ENCODE measurements at places on chromosomes 4 and X. TPM values are rescaled to one million over a fixed set of nuclear protein-coding genes. Genes with fewer than 3 reads are reported as not detected.
A peak's percentile ranks its signal among the peaks of the same experiment; 100 is the strongest.

The S100P gene
- total RNA-seq = 0.95 TPM

The MGST2 gene
- 36.0 TPM for total RNA-seq

DNA sequence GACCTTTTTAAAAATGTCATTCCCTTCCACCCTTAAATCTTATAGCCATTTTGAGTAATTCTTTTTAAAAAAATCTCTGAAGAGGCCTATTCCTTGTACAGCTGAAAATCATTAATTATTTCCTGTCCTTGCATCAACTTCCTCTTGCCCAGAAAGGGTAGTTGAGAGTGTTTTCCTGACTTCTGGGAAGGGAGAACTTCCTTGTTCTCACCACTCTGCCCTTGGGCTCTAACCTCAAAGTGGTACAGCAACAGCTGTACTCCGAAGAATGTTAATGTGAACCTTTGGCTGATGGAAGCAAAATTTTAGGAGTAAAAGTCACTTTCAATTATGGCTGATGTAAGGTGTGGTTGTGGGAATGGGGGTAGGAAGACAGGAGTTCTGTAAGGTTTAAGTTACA is 15.1 kb upstream of the FABP2 start:
- peaks cover 1% of the 10 kb centered on the region for H3K36me3 ChIP-seq
- DNase-seq = no peak
- peak overlapping the region; percentile 56 for H3K27ac ChIP-seq

GRCh38 chrX:123348468-123348867 is 164.4 kb downstream of the GRIA3 start:
- H3K27ac ChIP-seq = no peak overlapping the region
- H3K36me3 ChIP-seq = no peaks in the 10 kb centered on the region
- no peak overlapping the region for H3K4me3 ChIP-seq
- H3K27me3 ChIP-seq = no peaks in the 10 kb centered on the region

GRCh38 chr4:71540749-71541269 is 202.0 kb downstream of the SLC4A4 start:
- no peaks in the 10 kb centered on the region for H3K27me3 ChIP-seq
- no peak for DNase-seq
- H3K36me3 ChIP-seq = peaks cover 2% of the 10 kb centered on the region
- H3K27ac ChIP-seq = no peak overlapping the region
- no peak overlapping the region for H3K4me3 ChIP-seq
- H3K4me1 ChIP-seq = peaks cover 47% of the 10 kb centered on the region

- H3K4me3 ChIP-seq = no peak overlapping the region
- H3K27ac ChIP-seq = no peak overlapping the region
- DNase-seq = no peak
- H3K27me3 ChIP-seq = no peaks in the 10 kb centered on the region
Measured at GRCh38 chr4:187786190-187786589, 209.4 kb upstream of the ZFP42 start.

DNA sequence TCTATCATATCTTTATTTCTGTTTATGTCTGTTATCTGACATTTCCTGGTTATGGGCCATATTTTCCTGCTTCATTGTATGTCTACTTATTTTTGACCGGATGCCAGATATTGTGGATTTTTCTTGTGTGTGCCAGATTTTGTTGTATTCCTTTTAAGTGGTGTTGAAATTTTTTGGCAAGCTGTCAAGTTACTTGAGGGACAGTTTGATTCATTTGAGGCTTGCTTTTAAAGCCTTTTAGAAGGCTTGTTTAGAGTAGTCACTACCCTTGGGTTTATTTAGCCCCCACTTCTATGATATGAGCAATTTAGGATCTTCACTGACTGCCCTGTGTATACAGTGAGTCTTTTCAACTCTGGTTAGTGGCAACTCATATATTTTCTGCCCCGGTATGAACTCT is 29.2 kb upstream of the NPY2R start:
- peaks cover 9% of the 10 kb centered on the region for H3K27me3 ChIP-seq
- no peak for DNase-seq
- H3K27ac ChIP-seq = no peak overlapping the region
- H3K36me3 ChIP-seq = no peaks in the 10 kb centered on the region
- no peak overlapping the region for H3K4me3 ChIP-seq

GRCh38 chrX:32185160-32185559 is 1026.2 kb downstream of the DMD start:
- no peaks in the 10 kb centered on the region for H3K4me1 ChIP-seq
- H3K27me3 ChIP-seq = no peaks in the 10 kb centered on the region
- no peak overlapping the region for H3K27ac ChIP-seq
- H3K4me3 ChIP-seq = no peak overlapping the region
- no peaks in the 10 kb centered on the region for H3K36me3 ChIP-seq
- DNase-seq = no peak

GRCh38 chrX:119516157-119516702 is 48.0 kb downstream of the SLC25A5 start:
- no peaks in the 10 kb centered on the region for H3K36me3 ChIP-seq
- DNase-seq = no peak
- H3K27me3 ChIP-seq = no peaks in the 10 kb centered on the region
- no peak overlapping the region for H3K27ac ChIP-seq
- no peak overlapping the region for H3K4me3 ChIP-seq

DNA sequence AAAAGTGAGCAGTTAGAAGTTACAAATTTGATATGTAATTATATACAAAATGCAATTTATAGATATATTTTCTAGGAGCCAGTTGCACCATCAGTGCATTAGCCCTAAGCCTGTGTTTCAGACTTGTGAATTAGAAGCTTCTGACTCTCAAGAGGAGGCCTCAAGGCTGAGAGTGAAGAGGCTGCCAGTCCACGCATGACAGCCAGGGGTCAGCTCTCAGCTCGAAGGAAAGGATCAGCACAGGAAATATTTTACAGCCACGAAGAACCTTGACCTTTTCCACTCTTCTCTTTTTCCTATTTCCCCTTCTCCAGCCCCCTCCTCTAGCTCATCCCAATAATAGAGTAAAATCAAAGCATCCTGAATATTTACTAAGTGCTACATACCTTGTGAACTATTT is 642.4 kb downstream of the TRIML1 start:
- H3K4me3 ChIP-seq = no peak overlapping the region
- peaks cover 36% of the 10 kb centered on the region for H3K4me1 ChIP-seq
- no peak for DNase-seq
- H3K27me3 ChIP-seq = no peaks in the 10 kb centered on the region
- no peak overlapping the region for H3K27ac ChIP-seq

The RBMXL3 gene
- total RNA-seq = not detected

Data from chondrocyte (in vitro differentiated cells).